Fibroblast of the aortic adventitia (primary cell): ENCODE measurements at places on chromosomes 7 and 10. TPM values are rescaled to one million over a fixed set of nuclear protein-coding genes. Genes with fewer than 3 reads are reported as not detected.

TCAF2 gene
- 1.6 TPM in 2 replicates for total RNA-seq

SPDYE11 gene
- total RNA-seq: 0.08 TPM in 1 of 2 replicates, not detected in the other

GRID2IP gene
- not detected in 2 replicates for total RNA-seq

INSYN2A gene
- total RNA-seq: 0.27 TPM in 1 of 2 replicates, not detected in the other

FOXI2 gene
- not detected in 2 replicates for total RNA-seq

TNS3 gene
- 7.1 and 28.3 TPM in 2 replicates for total RNA-seq

DNA sequence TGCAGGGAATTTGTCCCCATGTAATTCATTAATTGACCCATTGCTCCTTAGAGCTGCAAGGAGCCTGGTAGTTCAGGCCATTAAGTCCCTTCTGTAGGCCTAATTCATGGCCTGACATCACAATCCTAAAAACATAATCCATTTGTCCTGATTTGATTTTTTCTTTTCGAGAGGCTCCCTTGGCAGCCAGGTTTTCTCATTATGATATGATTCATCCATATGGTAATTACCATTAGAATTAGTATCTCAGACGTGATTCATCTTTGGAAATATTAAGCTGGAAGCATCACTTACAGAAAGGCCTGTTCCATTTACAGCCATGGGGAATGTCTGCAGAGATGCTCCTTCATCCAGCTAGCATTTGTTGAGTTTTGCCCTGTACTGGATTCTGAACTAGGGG, 128.5 kb downstream of the PLCE1 start:
- DNase-seq: no peak

- no peak for DNase-seq
Observed at GRCh38 chr7:76259124-76260093, 43.1 kb upstream of the HSPB1 start.

- DNase-seq: no peak
Observed at GRCh38 chr10:77713521-77714280, 76.1 kb upstream of the KCNMA1 start.

DNA sequence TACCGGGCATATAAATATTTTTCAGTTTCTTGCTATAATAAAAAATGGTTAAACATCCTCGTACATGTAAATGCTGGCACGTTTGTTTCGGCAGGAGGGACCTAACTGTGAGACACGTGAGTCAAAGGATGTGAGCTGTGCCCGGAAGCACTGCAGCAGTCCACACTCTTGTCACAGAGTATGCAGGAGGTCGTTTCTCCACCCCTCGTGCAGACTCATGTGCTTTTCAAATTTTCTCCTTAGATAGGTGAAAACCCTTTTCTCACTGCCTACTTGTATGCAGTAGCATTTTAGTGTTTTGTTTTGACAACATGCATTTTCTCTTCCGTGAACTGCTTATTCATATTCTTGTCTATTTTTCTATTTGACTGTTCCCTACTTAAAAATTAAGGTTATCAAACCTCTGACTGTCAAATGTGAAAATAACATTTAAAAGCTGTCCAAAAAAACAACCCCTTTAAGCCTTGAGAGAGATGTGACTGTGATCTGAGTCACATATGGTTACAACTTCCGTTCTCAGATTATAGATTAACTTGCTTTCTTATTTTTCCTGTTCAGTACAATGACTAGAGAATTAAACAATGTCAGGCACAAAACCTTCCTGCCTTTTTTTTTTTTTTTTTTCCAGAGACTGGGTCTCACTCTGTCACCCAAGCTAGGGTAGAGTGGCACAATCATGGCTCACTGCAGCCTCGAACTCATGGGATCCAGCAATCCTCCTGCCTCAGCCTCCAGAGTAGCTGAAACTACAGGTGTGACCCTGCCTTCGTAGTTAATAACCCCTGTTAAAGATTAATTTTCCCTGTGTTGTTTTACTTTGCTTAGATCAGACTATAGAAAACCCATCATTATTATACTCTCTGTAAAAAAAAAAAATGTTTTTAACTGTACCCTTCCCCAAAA, 45.1 kb downstream of the DPY19L1 start:
- DNase-seq: peak; percentile 56

DNA sequence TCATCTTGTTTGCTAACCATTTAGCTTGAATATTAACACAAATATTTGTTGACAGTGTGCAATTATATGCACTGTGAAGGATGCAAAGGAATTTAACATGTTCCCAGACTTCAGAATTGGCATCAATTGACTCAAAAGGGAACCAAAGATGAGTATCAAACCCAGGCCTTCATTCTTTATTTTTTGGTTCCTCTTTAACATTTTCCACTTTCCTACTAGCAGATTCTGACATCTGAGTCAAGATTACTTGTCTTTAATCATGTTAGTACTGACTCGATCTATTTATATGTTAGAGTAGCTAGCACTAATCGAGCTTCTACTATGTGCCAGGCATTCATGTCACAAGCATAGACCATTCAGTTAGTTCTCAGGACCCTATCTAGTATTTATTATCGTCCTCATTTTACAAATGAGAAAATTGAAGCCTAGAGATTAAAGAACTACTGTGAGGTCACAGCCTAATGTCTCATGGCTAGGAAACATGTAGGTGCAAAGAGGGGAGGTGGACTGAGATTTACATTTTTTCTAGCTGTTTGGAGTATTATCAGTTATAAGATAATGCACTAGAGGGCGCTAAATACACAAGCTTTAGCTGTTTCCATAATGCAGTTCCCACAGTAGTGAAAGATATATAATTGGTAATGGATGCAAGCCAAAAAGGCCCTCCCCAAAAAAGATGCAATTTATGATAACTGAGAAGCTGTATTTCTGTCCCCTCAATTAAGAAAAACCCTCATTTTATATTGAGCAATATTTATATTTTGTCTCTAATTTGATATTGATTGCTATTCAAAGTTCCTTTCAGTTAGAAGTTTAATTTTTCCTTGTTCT, 32.9 kb upstream of the KMT2E start:
- DNase-seq: peak; percentile 74

GRCh38 chr10:61967298-61967697, 65.8 kb downstream of the ARID5B start:
- DNase-seq: no peak

DNA sequence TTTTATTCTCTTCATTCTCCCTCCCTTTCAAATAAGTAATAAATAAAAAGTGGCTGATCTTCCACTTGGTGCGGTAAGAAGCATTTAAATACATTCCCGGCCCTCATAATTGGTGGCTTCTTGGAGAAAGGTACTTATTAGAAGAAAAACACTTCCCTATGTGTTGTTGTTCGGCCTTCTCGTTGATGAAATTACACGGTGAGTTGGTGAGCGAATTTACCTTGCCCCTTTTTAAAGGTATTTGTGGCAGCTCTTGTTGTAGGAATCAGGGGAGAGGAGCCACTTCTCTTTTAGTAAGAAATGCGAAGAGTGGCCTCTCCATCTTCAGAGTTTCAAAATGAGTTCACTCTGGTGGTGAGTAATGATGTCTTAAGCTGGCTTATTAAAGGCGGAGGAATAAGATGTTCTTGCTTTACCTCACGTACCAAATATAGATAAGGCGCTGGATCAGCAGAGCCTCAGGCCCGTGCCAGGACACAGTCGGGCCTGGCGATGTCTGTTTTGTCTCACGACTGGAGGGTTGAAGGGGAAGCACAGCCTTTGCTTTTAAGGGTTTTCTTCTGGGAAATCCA, 135.9 kb downstream of the CUX1 start:
- DNase-seq: peak; percentile 98

DNA sequence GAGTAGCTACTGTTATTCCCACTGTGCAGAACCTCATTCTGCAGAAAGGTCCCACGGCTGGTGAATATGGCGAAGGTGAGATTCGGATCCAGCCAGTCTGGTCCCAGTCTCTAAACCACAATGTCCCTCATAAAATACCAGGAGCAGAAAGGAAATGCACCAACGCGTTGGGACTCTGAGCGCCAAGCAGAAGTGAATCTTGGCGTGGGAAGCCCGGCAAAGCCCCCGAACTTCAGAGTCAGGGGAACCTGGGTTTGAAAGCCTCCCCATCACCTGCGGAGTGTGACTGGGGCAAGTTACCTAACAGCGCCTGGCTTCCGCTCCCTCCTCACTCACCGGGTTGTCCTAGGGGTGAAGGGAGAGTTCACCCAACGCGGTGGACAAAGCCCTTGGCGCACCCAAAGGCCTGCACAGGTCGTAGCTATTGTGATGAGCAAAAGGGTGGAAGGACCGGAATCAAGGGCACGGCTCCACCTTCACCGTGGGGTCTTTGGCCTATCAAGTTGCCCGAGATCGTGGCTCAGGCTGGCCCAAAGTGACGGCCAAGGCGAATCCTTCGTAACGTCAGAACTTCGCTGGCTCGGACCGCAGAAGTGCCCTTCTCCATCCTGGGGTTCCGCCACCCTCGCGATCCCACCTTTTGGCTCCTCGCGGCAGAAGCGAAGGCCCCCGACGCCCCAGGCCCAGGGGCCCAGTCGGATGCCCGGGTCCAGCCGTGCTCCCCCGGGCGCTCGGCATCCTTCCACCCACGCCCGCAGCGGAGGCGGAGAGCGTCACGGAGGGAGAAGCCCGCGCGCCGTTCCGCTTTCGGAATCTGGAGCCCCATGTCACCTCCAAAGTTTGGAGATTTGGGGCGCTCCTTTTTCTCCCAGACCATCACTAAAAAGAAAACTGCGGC, 811 bp downstream of the RGS10 start:
- peak; percentile 18 for DNase-seq

GRCh38 chr7:71682841-71683781, 551.2 kb downstream of the GALNT17 start:
- no peak for DNase-seq

GRCh38 chr10:33211106-33211878, 123.2 kb downstream of the NRP1 start:
- peak; percentile 90 for DNase-seq

DNA sequence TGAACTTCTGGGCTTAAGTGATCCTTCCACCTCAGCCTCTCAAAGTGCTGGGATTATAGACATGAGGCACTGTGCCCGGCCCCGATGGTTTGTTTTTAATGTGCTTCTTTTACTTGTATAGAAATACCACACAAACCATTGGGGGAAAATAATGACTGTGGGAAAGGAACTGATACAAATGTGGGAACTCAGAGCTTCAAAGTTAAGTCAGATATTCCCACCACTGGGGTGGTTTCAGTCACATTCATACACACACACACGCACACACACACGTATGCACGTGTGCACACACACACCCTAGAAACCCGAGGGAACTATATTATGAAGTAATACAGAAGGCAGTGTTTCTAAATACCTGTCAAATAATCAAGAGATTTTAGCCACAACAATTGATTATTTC, 17.0 kb downstream of the CPA4 start:
- DNase-seq: no peak

- no peak for DNase-seq
Observed at GRCh38 chr7:129835569-129835968, 117.2 kb downstream of the UBE2H start.

- DNase-seq: no peak
Observed at GRCh38 chr7:13803134-13803533, 186.3 kb downstream of the ETV1 start.

DNA sequence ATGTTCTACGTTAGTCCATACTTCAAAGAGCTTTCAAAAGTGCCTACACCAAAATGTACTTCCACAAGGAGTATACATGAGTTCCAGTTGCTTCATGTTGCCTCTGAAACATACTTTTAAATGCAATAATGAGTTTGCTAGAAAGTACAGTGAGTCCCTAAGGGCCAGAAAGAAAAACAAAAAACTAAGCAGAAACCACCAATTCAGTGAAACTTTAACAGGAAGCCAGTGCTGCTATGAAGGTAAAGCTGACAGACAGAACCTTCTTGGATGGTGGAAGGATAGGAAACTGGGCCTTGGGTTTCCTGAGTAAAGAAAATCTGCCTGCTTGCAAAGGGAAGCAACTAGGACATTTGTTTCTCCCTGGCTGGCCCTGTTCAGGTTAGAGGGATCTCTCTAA, 104.2 kb downstream of the CTTNBP2 start:
- DNase-seq: no peak

DNA sequence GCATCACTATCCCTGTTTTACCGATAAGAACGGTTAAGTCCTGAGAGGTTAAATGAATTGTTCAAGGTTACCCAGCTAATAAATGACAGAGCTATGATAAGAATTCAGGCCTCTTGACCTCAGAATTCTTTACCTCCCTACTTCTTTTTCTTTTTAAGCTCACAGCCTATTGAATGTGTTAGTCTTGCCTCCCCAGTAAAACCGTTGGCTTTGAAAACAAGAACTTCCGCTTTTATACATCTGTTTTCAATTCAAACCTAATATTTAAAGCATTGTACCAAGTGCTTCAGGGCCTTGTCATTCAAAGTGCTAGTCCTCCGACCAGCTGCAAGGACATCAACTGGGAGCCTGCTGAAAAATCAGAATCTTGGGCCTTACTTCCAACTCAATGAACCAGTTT, 15.6 kb downstream of the SEC31B start:
- DNase-seq: peak; percentile 56

DNA sequence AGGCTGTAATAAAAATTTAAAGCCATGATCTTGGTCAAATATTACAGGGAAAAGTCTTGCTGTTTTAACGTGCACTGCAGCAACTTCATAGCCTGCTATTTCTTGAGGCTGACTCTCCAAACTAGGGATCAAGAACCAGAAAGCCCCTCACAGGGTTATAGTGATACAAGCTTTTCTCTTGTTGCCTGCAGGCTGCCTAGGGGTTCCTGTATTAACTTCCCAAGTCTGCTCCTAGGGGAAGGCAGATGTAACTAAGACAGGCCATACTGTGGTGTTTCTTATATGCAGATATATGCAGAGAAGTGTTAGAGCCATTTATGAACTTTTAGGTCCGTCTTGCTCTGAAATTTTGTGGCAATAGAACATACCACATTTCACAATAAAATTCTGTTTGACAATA, 175.7 kb downstream of the FOXP2 start:
- no peak for DNase-seq

DNA sequence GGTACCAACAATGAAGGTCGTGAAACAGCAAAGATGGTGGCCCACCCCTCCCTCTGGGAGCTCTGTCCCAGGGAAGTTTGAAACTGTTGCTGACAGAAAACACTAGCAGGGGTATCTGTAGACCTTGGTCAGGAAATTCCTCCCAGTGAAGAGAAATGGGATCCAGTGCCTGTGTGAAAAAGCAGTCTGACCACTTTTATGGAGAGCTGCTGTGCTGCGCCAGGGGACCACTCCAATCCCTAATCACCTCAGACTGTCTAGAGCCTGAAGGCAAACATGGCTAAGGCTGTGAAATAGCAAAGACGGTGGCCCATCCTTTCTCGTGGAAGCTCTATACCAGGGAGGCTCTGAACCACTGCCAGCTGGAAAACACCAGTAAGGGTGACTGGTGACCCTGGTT, 38.3 kb upstream of the TMEM140 start:
- DNase-seq: no peak

GRCh38 chr7:33905389-33906032, at the start of gene BMPER:
Gene BMPER (plus strand): TSS chr7:33905539. CDS start chr7:33905614, 75 bp downstream.
- DNase-seq: no peak

DNA sequence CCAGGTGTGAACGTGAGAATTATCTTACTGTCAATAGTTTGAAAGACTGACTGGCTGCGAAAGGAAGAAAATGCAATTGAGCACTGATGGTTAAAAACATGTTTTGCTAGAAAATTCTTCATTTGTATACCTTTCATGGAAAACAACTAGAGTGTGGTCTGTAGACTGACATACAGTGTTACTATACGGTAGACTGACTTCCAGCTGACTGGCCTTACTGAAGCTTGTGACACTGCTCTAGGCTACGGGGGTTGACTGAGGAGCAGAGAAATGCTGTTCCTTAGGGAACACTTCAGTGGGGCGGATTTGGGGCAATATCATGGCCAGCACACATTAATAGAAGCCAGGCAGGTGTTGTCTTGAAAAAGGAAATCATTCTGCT, 25.9 kb upstream of the DDC start:
- DNase-seq: no peak
